ENCODE measurements at places on chromosomes 3 and 15.

DNA sequence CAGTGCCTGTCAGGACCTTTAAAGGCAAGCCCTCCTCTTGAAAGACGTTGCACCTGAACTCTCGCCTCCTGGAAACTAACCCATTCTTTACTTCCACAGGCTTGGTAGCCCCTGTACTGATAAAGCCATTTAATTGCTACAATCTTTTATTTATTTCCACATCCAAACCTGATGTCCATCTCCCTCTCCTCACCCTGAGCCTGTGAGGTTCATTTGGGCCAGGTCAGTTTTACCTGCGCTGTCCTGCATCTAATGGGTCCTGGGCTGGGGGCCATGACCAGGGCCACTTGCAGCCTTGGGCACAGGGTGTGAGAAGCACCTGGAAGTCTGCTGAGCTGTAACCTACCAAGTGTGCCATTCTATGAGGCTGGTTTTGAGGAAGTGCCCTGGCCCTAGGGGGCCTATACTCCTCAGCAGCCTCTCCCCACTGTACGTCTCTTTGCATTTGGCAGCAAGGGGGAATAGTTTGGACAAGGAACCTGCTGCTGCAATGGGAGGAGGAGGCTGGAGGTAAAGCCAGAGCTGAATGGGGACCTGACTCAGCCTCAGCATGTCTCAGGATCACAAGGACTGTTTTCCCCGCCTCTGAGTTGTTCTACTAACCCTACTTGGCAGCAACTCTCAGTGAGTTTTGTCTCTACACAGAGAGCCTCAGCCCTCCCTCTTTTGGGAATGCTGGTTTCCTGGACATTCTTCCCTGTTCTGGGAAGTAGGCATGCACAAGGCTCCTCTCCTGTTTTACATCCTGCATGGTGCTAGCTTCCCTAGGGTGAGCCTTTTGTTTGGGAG is 53.8 kb downstream of the WDR76 start:
- no peak for DNase-seq

- DNase-seq = no peak
Measured at GRCh38 chr15:62047282-62047827, 12.9 kb downstream of the VPS13C start.

DNA sequence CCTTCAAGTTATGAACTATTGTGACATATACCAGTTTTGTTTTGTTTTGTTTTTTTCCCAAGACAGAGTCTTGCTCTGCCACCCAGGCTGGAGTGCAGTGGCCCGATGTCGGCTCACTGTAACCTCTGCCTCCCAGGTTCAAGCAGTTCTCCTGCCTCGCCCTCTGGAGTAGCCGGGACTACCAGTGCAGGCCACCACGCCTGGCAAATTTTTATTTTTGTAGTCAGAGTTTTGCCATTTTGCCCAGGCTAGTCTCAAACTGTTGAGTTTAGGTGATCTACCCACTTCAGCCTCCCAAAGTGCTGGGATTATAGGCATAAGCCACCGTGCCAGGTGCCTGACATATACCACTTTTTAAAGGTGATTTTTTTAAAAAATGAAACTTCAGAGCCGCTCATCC is 74.6 kb downstream of the ARRDC4 start:
- DNase-seq = no peak

DNA sequence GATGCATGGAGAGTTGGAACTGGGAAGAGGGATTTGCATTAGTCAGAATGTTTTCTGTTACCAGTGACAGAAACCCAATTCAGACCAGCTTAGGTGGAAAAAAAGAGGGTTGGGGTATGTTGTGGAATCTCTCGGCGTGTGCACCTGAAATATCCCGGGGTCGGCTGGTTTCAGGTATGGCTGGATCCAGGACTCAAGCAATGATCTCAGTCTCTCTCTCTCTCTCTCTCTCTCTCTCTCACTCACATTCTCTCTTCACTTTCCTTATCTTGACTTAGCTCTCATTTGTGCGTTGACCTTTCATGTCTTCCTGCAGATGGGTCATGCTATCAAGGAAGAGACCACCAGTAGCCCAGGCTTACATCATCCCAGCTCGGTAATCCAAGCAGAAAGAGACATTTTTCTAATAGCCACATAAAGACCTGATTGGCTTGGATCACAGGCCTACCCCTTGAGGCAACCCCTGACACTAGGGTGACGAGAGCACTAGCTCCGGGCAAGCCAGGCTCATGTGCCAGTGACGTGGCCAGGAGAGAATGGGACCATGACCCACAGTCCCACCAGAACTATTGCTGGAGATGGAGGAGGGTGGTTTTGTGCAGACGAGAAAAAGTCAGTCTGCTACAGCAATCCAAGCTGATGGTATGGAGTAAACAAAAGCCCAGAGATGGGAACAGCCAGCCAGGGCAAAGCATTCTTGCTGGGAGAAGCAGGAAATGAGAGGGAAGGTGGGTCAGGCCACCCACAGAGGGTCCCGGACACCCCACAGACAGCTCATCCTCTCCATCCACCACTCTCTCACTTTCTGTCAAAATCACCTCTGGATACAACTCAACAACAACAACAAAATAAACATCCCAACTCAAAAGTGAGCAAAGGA is 91.7 kb downstream of the CHSY1 start:
- no peak for DNase-seq

DNA sequence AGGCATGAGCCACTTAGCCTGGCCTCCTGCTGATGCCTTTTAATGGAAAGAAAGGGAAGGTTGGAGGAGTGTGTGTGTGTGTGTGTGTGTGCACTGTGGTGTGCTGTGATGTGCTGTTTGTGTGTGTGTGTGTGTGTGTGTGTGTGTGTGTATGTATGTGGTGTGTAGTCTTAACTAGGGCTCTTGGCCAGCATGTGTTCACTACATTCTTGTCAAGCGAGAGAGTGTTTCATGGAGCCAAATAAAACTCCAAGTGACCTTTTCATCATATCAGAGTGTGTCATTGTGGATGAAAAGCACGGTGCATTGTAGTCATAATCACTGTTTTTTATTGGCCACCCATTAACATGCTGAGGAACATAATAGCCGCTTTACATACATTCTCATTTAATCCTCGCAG is 30.8 kb upstream of the BHLHE40 start:
- DNase-seq = no peak

DNA sequence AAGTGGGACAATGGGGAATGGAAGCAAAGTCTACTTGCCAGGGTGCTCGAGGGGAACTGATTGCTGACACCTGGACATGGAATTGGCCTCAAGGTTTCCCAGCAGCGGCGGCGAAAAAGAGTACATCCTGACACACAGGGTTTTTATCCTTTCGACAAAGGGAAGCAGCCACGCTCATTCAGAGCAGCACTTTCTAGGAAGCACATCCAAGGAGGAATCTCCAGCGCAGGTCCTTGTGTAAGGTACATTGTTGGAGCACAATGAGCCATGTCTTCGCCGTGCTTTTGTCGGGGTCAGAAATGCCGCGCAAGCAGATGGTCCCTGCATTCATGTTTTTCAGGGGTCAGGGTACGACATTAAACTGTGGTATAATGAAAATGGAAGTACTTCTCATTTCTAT is 16.8 kb downstream of the CACNA1D start:
- no peak for DNase-seq

GRCh38 chr3:133115176-133115575 is 77.0 kb downstream of the TMEM108 start:
- DNase-seq = no peak

GRCh38 chr15:88705769-88706165 is 67.0 kb downstream of the ISG20 start:
- no peak for DNase-seq

DNA sequence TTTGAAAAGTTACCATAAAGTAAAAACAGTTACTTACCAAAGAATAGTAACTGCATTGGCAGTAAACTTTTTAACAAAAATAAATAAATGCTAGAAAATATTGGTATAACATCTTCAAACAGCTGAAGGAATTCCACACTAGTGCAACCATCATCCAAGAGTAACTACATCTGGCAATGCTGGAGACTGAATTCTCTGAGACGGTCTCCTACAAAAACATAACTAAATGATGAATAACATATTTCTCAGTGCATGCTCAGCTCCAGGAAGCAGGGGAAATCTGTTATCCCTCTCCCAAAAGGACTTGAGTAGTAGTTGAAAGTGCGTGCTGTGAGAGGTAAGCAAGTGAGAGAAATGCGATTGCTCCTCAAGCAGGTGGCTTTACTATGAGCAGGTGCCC is 526.8 kb upstream of the CCDC54 start:
- DNase-seq = no peak

- DNase-seq = peak; percentile 33
Measured at GRCh38 chr15:72229076-72229946, 1.7 kb downstream of the PKM start.

DNA sequence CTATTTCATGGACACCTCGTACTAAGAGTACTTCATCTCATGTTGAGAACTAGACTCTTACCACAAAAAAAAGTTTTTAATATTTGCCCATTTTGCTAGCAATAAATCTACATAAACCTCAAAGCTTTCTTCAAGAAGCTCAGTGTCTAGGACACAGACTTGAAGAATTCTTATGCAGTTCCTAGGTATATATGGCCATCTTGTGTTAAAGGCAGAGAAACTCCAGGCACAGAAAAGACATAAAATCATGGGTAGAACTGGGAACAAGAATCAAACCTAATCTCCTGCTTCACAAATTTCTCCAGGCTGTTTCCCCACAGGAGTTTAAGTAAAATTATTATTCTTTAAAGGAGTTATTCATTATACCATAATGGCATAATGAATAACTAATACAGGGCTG is 4.4 kb downstream of the MBD4 start:
- DNase-seq = no peak

GRCh38 chr15:76057332-76058000 is 2.3 kb upstream of the TMEM266 start:
- no peak for DNase-seq

DNA sequence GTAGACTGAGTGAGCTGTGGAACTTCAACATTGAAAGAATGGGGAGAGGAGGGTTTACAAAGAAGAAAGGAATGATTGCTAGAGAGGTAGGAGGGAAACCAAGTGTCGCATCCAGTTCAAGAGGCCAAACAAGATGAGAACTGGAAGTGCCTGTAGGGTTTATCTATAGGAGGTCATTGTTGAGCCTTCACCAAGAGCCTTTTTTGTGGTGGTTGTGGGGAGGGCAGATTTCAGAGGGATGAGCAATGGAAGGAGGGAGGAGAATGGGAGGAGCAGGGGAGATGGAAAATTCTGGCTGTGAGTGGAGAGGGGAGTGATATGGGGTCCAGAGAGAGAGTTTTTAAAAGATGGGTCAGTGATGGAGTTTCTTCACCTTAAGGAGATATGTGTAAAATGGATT is 8.5 kb downstream of the PDIA5 start:
- no peak for DNase-seq

DNA sequence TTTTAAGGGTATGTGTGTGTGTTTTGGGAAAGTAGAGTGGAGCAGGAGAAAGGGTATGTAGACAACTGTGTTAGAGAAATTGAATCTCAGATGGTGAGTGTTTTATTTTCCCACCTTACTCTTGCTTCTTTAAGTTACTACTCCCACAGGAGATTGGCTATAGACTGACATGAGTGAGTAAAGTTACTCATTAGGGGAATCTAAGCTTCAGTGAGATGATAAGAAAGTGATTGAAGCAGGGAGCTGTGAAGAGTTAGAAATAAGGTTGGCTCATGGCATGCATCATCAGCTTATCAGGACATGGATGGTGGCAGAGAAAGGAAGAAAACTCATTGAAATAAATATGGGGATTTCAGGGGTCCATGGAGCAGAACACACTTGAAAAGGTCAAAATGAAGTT is 88.9 kb downstream of the MBNL1 start:
- peak; percentile 44 for DNase-seq

DNA sequence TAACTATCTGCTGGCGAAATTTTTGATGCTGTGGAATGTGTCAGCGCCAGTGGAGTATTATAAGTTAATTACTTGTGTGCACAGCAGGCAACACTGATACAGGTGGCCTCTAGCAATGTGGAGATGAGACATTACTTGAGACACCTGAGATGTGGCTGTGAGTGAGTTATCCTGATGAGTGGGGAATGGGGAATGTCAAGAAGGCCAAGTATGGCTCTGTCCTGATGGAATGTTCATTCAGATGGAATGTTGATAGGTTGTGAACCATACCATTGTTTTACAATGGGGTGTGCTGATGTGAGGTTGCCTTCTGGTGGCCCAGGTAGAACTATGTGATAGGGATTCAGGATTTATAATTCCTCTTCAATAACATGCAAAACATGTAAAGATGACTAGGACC is 404.8 kb downstream of the PTPRG start:
- DNase-seq = peak; percentile 60

DNA sequence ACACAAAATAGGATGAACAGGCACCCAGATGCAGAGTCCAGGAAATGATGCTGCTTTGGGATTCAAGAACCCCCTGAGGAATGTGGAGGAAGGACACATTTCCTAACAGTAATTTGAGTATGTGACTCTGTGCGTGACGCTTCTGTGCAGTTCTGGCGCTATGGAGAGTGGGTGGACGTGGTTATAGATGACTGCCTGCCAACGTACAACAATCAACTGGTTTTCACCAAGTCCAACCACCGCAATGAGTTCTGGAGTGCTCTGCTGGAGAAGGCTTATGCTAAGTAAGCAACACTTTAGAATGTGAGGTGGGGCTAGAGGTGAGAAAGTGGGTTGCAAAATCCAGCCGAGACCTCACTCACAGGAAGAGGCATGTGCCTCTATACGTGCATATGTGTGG is 28.3 kb downstream of the CAPN3 start:
- DNase-seq = no peak

DNA sequence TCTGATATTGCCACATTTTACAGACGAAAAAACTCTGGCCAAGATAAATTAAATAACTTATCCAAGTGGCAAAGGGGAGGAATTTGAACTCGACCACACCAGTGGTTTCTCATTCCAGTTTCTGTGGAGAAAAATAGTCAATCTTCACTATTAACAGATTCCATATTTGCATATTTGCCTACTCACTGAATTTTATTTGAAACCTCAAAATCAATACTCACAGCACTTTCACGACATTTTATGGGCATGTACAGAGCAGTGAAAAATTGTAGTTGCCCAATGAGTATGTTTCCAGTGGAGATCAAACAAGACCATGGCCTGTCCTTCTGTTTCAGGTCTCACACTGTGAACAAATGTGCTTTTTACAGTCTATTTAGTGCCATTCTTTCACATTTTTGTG is 374.3 kb downstream of the MAGI1 start:
- no peak for DNase-seq

DNA sequence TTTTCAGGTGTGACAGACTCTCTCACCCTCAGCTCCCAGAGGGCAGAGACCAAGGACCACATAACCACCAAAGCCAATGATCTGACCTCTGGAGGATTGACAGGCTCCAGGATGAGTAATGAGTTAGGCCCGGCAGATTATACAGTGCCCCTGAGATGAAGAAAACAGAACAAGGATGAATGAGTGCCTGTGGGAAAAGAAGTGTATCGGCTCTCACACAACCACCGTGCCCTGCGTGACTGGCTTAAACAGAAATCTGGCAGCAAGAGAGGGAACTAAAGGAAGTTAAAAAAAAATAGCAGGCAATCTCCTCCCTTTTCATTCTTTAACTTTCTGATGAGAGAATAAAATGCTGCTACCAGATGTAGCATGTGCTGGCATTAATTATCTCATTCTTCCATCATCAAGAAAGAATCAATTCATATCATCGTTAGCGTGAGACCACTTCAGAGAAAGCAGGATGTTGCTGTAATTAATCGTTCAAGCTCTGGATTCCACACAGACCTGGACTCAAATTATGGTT is 227.5 kb upstream of the COL8A1 start:
- peak; percentile 82 for DNase-seq

GRCh38 chr3:132716372-132716771 is 5.8 kb downstream of the NPHP3 start:
- DNase-seq = no peak

- no peak for DNase-seq
Measured at GRCh38 chr15:49718846-49719245, 98.0 kb downstream of the DTWD1 start.

Measured in RCC 7860 (cell line).